ENCODE measurements at places on chromosomes 1 and 21.
A peak's percentile ranks its signal among the peaks of the same experiment; 100 is the strongest.

- no peak for DNase-seq
Observed at GRCh38 chr1:42930178-42931107, 28.2 kb downstream of the SLC2A1 start.

GRCh38 chr1:68346188-68346808 lies 103.5 kb downstream of the RPE65 start:
- DNase-seq: peak; percentile 30

DNA sequence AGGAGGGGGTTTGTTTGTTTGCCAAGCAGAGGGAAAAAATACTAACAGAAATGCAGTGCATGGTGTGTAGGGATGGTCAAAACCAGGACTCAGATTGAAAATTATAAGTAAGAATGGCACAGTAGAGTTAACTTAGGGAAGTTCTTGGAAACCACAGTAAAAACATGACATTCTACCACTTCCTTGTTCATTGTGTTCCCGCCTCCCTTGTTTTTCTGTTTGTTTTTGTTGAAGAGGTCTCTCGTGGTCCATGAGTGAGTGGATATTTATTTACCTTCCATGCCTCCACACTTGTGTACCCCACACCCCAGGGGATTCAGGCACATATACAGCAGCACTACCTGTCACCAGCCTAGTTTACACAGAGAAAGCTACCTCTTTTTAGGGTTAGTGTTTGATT lies 69.6 kb downstream of the OLFML2B start:
- DNase-seq: no peak

GRCh38 chr1:168881656-168882260 lies 152.8 kb upstream of the DPT start:
- no peak for DNase-seq

DNA sequence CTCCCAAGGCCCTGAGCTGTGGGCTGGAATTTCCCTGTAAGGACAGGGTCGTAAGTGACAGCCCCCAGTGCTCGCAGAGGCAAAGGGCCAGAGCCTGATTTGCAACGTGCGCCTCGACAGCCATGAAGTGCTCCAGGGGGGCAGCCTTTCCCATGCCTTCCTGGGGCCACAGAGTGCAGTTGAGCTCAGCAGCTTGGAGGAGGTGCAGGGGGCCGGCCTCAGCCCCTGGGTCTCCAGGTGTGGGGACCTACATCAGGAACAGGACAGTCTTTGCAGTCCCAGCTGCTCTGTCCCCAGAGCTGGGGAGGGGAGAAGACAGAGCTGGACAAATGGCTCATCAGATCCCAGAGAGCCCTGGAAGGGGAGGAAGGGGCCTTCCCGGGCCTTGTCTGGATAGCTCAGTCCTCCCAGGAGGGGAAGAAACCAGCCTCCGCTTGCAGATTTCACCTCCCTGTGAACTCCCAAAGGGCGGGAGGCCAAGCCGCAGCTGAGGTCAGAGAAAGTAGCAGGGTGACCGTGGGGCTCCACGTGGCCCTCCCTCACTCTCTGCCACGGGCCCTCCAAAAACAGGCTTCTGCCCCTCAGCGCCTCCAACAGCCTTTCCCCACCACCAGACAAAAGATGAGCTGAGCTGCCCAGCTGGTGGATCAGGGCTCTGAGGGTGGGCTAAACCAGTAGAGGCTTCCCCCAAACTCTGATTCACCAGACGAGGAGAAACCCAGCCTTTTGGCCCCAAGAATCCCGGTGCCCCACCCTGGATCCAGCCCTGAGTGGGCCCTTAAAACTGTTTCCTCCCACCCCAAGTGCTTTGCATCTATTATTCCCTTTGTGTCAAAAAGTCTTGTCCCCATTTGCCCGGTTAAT lies 76.5 kb downstream of the DHRS3 start:
- DNase-seq: no peak

DNA sequence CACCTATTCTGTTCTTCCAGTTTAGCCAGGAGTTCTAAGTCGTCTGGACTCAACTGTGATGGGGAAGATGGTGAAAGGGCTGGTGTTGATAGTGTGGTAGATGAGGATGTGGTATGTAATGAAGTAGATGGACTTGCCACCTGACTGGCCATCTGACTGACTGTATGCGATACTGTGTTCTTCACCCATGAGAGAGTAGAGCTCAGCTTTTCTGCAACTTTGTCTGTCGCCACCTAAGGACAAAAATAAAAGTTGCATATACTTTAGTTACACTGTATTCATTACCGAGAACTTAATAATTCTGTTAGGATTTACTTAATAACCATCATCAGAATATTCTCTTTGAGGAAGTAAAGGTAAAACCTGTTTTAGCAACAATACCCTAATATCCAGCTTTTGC lies 48.5 kb downstream of the EVI5 start:
- DNase-seq: peak; percentile 39

GRCh38 chr1:221263831-221264767 lies 384.9 kb downstream of the HLX start:
- DNase-seq: peak; percentile 77

DNA sequence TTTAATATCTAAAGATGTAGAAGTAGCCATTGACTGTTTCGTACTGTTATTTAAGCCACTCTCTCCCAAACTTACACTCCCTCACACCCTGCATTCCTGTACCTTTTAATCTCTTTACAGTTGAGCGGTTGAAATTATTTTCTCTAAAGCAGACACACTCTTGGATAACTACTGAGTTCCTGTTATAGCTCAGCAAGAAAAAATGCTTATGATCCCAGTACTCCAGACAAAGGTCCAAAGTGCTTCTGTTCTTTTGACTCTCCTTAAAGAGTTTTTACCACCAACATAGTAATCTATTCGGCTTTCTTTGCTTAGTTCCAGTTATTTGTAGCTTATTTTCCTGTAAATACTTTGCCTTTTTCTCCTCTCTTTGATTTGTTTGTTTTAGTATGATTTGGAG lies 100.1 kb downstream of the ATF6 start:
- no peak for DNase-seq

DNA sequence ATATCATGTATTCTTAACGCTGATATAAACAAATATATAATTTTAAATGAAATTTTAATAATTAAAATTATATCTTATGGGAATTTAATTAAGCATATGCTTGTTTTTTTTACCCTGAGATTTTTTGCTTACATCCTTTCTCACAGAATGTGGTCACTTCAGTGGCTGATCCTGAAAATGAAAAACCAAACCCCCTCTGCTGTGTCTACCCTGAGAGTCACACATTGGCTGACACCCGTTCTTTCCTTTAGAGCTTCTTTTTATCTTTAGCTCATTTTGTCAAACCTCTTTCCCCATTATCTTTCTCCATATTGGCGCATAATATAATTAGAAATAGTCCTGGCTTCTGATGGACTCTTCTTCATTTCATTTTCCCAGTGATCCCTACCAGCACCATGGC lies 10.8 kb upstream of the CACYBP start:
- no peak for DNase-seq

GRCh38 chr1:207752456-207752998 lies 673 bp downstream of the CD46 start:
- peak; percentile 43 for DNase-seq

GRCh38 chr1:192399161-192399560 lies 82.4 kb downstream of the RGS21 start:
- no peak for DNase-seq

DNA sequence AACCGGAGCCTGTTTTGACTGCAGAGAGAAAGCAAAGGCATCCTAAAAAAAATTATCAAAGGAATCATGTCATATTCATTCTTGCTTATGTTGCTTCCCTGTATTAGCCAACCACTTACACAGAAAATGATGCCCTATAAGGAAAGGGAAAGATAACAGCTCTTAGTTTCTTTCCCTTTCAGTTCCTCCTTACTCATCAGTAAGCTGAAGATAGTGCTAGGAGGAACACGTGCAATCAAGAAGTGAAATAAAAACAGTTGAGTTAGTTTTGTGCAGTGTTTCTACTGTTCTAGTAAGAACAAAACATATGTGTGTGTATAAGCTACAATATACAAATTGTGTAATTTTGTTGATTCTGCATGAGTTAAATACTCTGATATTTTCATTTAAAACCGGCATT lies 45.3 kb upstream of the MTF2 start:
- DNase-seq: no peak

GRCh38 chr1:36118447-36119204 lies 6.4 kb downstream of the COL8A2 start:
- DNase-seq: no peak

DNA sequence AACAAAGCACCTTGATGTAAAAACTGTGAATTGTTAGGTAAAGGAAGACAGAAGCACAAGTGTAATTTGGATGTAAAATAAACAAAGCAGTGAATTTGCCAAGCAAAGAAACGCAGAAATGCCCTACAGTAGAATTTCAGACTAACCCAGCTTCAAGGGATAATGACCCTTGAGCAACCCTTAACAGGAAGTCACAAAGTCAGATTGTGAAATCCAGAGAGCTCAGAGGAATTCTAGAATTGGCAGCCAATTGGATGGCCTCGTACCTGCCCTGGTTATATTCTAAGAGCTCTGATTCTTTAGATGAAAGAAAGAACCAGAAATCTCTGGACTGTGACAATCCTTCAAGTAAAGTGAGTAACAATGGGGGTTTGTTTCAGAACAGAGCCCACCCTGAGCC lies 152.7 kb upstream of the CHRM3 start:
- DNase-seq: no peak

- no peak for DNase-seq
Observed at GRCh38 chr21:20445971-20446370, 552.2 kb upstream of the NCAM2 start.

DNA sequence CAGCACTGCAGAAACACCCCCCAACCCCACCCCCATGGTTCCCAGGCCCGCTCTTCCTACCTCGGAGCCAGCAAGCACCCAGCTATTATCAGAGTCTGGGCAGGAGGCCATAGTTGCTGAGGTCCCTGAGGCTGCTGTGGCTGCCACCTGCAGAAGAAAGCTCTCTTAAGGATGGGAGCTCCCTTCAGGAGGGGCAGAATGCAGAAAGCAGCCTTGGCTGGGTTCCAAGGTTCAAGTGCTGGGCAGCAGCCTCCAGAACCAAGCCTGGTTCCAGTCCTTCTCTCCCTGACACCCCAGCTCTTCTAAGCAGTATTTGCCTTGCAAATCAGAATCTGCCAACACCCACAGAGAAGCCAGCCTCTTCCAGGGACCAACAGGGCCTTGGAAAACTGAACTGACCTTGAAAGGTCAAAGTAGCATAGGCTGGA lies 2.3 kb downstream of the PBXIP1 start:
- DNase-seq: no peak

GRCh38 chr1:27026621-27027574 lies 14.2 kb upstream of the TENT5B start:
- DNase-seq: no peak

DNA sequence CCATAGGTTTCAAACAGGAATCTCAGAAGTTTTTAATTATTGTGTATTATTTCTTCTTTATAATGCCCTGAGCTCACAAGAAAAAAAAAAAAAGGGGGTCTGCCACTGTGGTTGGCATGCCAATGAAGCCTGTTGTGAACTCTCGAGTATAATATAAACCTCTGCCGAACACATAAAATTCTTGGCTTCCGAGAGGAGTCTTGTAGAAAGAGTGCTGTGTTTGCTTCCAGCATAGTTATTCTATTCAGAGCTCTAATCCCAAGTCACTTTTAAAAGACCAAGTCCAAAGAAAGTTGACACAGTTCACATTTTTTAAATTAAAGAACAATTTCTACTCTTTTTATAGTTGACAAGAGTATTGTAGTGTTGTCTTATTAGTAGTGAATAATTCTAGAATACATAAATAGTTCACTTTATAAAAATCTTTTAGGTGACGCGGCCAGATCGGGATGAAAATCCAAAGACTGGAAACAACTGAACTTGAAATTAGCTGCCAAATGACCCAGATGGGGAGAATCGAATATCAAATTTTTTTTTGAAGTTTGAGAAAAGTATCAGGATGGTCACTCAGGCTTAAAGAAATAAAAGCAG lies 293.2 kb downstream of the DUSP10 start:
- DNase-seq: no peak
